ENCODE measurements at places on chromosomes 4 and X.

DNA sequence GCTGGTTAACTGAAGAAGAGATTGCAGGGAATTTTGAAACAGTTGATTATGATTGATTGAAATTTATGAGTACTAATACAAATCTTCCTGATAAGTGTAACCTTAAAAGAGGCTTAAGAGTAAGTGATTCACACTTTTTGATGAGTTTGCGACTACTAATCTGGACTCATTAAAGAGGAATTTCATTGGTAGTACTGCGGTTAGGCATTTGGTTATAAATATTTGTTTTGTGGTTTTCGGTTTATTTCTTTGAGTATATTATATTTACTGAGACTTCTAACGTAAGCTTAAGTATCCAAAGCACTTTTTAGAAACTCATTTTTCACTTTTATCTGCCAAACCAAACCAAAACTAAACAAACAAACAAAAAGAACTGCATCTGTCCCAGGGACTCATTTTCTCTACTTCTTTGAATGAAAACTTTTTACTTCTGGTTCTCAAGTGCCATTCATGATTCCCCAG is 20.7 kb downstream of the SLIT2 start:
- no peak for DNase-seq

- DNase-seq = no peak
Measured at GRCh38 chrX:1322393-1322792, 14.2 kb upstream of the IL3RA start.

- DNase-seq = no peak
Measured at GRCh38 chrX:46072372-46072771, 472.8 kb downstream of the ZNF674 start.

DNA sequence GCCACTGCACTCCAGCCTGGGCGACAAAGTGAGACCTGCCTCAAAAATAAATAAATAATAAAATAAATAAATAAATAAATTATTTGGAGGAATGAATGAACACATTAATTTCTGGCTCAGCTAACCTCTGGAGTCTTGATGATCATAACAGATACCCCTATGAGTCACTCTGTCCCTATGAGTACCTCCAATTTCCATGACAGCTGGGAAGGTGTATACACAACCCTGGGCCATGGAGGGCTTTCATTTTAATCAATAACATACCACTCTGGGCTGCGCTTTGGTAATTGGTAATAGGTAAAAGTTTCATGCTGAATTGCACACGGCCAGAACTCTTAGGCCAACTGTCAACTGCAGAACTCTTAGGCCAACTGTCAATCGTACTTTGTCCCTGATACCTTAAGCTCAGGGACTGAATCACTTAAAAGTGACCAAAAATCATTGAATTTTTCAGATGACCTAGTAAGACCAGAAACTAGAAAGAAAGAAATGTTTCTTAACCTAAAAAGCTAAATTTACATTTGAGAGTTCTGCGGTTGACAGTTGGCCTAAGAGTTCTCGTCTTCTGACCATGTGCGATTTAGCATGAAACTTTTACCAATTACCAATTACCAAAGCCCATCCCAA is 112.4 kb downstream of the ATP11C start:
- no peak for DNase-seq

DNA sequence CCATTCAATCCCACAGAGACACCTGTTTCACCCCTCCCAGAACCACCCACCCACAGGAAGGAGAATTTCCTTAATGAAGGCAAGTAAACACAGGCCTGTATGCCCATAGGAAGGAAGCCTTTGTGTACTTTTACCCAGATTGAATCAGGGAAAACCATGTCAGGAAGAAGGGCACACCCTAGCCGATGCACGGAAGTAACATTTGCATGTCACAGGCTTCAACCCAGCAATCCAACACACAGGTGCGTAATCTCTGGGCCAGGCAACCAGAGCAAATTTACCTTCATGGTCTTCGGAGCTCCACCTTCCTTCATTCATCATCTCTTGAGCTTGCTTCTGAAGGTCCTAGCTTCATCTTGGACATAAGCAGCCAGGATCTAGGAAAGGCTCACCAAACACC is 206.3 kb downstream of the SHROOM3 start:
- DNase-seq = no peak

GRCh38 chr4:108592674-108592986 is 27.7 kb upstream of the RPL34 start:
- no peak for DNase-seq

DNA sequence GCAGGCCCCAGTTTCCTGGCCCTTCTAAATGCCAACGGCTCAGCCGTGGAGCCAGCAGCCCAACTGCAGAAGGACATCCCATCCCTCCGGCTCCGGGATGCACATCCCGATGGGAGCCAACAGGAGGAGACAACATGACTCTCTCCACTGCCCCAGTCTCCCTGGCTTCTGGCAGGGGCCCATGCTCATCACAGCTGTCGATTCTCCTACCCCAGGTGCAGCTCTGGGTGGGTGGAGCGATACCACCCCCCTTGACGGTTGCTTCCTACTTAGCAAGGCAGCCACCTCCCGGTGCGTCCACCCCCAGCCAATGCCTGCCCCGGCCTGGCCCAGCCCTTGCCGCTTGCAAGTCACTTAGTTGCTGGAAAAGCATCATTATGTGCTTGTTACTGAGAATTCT is 19.5 kb downstream of the ZNF275 start:
- no peak for DNase-seq

DNA sequence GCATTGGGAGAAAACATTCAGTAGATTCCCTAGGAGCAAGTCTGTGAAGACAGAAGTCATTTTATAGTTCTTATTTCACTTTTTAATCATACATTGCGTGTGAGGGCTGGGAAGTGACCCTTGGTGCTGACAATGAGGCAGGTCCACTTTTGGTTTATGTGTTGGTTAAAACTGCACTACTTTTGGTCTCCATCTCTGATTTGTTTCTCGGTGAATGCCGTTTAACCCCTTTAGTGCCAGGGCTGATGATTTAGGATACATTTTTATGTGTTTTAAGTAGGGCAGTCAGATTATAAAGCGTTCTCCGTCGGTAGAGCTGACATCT is 110.4 kb downstream of the AFF1 start:
- no peak for DNase-seq

DNA sequence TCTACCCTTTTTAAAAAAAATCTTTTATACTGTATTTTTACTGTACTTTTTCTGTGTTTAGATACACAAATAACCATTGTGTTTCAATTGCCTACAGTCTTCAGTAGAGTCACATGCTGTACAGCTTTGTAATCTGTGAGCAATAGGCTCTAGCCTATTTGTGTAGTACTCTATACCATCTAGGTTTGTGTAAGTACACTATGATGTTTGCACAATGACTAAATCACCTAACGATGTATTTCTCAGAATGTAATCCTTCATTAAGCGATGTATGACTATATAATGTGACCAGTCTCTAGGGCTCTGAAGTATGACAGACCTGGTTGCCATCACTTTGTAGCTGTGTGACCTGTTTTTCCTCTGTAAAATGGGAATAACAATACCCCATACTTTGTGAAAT is 14.2 kb upstream of the DCAF4L1 start:
- DNase-seq = no peak

- DNase-seq = no peak
Measured at GRCh38 chr4:144223661-144224060, 83.1 kb upstream of the GYPA start.

DNA sequence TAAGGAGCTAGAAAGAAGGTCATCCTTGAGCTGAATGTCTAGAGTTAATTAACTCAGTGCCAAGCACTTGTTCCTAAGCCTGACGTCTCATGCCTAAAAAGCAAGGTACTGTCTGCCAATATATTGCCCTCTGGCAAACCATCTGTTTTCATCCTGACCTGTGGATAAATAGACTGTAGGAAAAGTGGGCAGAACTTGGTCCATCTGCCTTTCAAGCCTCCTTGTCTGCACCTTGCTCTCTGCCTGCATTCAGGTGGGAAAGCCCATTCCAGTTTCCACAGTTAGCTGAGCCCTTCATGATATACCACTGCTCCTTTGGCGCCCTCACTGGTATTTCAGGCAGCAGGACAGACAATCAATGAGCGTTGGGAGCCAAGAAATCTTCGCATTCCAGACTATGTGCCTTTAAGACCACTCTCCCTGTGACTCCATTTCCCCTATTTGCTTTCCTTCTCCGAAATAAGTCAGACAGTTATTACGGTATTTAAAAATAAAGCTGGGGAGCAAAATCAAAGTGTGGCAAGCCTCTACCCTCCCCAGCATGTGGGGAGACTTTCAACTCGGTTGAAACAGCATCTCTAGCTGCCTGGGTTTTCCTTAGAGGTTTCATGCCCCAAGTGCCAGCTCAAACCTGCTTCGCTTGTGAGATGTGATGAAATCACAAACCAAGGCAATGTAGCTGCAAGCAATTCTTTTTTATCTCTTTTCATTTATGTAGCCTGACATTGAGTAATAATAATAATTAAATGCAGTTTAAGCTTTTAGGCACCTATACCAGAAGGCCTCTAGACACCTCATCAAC is 2.5 kb upstream of the CCDC149 start:
- no peak for DNase-seq

DNA sequence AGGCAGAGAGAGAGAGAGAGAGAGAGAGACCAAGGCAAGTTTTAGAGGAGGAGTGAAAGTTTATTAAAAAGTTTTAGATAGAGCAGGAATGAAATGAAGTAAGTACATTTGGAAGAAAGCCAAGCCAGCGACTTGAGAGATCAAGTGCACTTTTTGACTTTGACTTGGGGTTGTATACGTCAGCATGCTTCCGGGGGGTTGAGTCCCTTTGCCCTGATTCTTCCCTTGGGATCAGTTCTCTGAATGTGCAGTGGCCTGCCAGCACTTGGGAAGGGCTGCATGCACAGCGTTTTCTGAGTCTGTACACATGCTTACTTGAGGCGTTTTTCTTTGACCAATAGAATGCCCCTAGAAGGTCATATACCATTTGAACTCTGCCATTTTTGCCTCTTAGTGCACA is 400.5 kb downstream of the PDGFC start:
- no peak for DNase-seq

- DNase-seq = no peak
Measured at GRCh38 chr4:73885574-73886267, 16.5 kb downstream of the CXCL1 start.

GRCh38 chr4:174281182-174281737 is 2.2 kb downstream of the FBXO8 start:
- DNase-seq = no peak

GRCh38 chr4:164467493-164467892 is 286.4 kb upstream of the SMIM31 start:
- DNase-seq = no peak

DNA sequence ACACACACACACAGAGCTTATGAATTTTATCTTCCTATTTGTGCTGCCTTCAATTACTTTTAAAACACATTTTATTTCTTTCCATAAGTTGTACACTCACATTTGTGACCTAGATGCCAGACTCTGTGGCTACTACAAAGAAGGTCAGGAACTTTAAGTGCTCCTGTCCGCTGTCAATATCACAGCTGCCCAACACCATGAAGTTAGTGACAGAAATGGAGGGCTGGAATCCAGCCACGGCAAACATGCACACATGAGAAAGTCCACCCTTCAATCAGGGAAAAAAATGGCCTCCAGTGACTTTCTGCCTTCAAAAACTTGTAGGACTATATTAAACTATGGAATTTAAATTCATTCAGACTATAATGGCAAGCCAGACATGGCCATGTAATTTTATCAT is 334.4 kb upstream of the FSTL5 start:
- DNase-seq = no peak

DNA sequence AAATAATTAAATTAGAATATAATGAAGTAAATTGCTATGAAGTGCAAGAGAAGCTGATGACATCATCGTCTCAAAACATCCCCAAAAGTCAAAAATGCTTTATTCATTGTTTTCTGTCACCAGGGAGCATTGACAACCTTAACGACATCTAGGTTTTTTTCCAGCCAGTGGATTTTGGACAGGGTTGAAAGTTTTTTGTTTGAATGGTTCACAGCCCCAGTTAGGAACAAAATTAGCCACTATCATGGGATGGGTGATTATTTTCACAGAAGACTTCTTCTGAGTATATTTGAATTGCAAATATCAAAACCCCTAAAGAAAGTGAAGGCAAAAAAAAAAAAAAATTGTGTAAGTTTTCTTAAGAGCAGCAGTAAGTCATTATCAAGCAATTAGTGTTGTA is 826.1 kb downstream of the STPG2 start:
- no peak for DNase-seq
